Activated CD4-positive, alpha-beta T cell treated with anti-CD3 and anti-CD28 coated beads for 24 hours (primary cell): ENCODE measurements at places on chromosomes 2 and 18.
A peak's percentile ranks its signal among the peaks of the same experiment; 100 is the strongest.

DNA sequence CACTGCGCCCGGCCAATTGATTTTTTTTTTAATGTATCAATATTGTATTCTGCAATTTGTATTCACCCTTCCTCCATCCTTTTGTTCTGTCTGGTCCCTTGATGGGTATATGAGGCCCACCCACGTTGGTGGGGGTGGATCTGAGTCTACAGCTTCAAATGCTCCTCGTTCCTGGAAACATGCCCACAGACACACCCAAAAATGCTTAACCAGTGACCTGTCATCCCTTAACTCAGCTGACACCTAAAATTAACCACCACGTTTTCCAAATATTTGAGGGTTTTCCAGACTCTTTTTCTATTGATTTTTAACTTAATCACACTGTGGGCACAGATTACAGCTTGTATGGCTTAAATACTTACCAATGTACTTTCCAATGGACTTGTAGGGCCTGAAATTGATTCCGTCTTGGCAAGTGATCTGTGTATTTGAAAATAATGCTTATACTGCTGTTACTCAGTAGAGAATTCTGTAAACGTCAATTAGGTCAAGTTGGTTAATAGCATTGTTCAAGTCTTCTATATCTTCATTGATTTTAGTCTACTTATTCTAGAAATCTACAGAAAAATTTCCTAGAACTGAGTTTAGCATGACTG lies 34.4 kb upstream of the CYP27C1 start:
- no peak for DNase-seq

DNA sequence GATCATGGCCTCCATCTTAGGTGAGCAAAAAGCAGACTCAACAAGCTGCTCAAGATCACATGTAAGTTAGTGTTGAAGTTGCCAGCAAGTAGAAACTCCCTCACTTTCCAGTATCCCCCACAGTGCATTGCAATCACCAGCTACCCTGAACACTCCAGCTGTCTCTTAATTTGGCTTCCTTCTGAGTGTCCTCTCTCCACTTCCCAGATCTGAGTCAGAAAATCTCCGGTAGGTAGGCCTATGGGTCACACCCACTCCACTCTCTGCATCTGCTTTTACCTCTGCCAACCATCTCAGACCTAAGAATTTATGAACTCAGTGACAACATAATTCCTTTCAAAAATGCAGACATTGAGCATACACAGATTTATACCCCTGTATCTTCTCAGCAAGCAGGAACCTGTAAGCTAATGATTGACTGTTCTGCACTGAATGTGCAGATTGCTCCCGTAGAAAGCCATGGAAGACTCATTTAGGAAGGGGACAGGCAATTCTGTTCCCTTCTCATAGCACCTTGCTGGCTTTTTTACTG lies 656.9 kb downstream of the EPHA4 start:
- DNase-seq: no peak

DNA sequence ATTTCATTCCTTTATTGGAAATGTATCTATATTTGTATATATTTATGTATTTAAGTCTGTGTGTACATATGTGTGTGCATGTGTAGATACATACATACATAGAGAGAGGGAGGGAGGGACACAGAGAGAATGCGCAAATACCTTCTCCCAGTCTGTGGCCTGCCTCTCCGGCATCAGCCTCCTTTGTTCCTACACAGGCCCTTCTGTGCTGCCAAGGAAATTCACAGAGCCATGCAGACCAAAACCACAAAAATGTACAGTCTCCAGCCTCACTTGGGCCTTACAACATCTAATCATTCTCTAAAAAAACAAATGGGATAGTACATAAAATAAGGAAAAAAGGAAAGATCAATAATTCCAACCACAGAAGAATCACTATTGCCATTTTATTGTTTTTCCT lies 8.8 kb upstream of the CRACDL start:
- no peak for DNase-seq

- no peak for DNase-seq
Observed at GRCh38 chr2:126793885-126794613, 104.6 kb upstream of the TEX51 start.

- DNase-seq: no peak
Observed at GRCh38 chr2:27932396-27932795, 41.9 kb downstream of the BABAM2 start.

- no peak for DNase-seq
Observed at GRCh38 chr18:77201506-77201905, 48.1 kb upstream of the GALR1 start.

GRCh38 chr2:237352279-237352845 lies 61.6 kb downstream of the COL6A3 start:
- DNase-seq: no peak

GRCh38 chr2:46885376-46885775 lies 30.2 kb downstream of the MCFD2 start:
- DNase-seq: no peak

GRCh38 chr2:30239308-30239985 lies 8.1 kb downstream of the LBH start:
- peak; percentile 71 for DNase-seq

DNA sequence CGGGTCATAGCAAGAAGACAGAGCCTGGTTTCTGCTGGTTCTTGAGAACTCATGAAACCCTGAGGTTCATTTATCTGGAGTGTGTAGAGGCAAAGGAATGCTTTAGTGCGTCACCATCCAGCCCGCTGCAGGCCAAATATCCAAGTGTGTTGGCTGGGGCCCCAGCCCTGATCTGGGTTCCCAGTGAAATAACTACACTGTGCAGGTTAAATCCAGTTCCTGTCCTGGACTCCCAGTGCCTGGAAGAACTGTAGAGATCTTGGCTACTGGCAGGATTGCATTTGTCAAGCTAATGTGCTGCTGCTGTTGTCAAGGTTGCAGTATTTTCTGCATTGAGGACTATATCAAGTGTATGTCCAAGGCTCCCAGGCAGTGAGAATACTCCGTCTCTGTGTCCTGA lies 89.9 kb downstream of the MAPK4 start:
- no peak for DNase-seq

DNA sequence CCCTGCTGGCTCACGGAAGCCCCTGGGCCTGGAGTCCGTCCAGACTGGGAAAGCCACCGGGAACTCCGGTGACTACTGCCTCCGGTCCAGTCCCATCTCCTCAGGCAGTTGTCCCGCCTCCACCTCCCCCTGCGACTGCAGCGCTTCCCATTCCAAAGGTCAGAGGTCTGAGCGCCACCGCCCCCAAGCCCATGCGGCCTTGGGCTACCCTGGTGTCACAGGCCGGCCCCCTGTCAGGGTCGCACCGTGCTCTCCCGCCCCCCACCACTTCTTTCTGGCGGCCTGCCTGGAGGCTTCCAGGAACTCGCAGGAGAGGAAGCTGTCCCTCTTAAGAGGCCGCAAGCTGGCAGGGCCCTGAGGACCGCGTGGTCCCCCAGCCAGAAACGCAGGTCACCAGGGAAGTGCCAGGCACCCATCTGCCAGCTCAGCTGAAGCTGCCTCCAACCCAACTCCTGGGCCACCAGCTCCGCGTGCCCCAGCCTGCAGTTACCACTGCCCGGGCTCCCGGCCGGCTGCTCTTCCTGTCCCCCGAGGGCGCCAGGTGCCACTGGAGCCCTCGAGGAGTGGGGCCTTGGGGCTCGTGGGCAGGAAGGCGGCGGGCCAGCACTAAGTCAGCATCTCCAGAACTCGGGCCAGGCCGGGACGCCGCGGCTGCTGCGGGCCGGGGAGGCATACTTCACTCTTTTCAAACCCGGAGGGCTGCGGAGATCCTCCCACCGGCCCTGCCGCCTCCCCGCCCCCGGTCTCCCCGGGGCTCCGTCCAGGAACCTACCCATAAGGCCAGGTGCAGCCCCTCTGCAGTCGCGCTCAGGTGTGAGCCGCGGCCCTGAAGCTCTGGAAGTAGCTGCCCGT lies 83.3 kb upstream of the POMC start:
- DNase-seq: no peak

GRCh38 chr18:61597316-61597715 lies 264.1 kb downstream of the CDH20 start:
- no peak for DNase-seq

GRCh38 chr2:230896346-230897115 lies 28.5 kb downstream of the GPR55 start:
- DNase-seq: no peak

GRCh38 chr2:111007757-111008688 lies 112.7 kb upstream of the BCL2L11 start:
- DNase-seq: no peak

DNA sequence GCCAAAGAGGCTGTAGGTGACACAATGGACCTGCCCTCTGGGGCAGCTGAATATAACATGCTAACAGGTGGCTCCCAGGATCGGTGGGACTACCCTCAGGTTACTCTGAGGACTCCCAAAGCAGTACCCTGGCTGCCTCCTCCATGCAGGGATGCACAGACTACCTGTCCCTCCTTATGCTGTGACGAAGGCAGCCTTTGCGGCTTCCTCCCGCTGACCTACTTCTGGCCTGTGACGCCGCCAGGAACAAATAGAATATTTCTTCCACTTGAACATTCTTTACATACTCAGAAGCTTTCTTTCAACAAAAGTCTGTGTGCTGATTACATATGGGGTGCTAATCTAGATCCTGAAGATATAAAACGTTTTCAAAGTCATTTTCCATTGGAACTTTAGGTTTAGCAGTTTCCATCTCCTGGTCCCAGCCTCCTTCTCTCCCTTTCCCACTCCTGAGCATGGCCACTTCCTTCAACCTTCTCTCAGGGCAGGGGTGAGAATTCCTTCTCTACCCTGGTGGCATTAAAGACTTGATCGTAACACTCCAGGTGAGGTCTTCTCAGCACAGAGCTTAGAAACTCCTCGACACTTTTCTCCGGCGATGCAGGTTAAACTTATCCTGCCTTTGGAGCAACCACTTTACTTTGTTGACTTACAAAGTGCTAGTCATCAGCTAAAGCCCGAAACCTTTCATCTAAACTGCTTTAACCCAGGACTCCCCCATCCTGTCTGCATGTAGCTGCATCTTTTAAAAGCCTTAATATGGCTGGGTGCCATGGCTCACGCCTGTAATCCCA lies 58.9 kb upstream of the STK17B start:
- DNase-seq: no peak

DNA sequence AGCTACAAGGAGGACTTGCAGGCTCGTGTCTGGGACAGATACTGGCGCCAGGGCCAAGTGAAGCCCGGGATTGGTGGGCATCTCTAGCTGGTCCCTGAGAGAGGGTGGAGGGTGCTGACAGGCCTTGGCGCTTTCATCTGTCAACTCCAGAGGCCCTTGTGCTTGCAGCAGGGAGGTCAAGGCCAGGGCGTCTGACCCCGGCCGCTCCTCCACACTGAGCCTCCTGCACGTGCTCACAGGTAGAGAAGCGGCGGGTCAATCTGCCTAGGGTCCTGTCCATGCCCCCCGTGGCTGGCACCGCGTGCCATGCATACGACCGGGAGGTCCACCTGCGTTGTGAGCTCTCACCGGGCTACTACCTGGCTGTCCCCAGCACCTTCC lies 9.5 kb downstream of the CAPN10 start:
- no peak for DNase-seq

- no peak for DNase-seq
Observed at GRCh38 chr18:57845605-57846074, 42.5 kb upstream of the ATP8B1 start.

GRCh38 chr18:72391951-72392350 lies 152.2 kb downstream of the CBLN2 start:
- no peak for DNase-seq

- no peak for DNase-seq
Observed at GRCh38 chr2:122028371-122029100, 273.1 kb downstream of the TSN start.

GRCh38 chr2:52082646-52083045 lies 1050.7 kb upstream of the NRXN1 start:
- no peak for DNase-seq

DNA sequence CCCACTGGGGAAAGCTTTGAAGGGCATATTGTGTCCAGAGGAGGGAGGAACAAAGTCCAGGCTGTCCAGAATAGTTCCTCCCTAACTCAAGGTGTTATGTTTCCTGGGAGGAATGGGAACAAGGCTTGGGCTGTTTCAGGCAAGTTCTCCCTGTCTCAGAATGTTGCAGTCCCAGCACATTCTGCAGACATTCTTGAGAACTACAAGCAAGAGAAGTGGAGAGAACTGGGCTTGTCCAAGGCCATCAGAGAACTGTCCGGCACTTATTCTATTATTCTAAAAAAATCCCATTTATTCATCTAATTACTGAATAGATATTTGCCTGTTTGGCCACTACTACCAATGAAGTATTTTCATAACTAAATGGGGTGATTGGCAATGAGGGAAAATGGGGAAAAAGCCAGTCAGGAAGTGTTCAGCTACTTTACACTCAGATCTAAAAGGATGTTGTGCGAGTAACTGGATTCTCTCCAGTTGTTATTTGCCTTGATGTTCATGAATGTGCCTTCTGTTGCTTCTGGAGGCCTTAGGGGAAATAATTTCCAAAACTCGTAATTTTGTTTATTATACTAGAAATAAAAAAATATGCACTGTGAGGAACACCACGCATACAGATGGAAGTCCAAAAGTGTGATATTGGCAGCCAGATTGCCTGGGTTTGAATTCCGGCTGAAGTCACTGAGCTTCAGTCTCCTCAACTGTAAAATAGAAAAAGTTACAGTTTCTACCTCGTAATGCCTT lies 300.1 kb upstream of the RND3 start:
- DNase-seq: no peak

GRCh38 chr2:106147665-106148064 lies 46.4 kb downstream of the UXS1 start:
- no peak for DNase-seq

- no peak for DNase-seq
Observed at GRCh38 chr2:231489990-231490389, 25.7 kb upstream of the NCL start.

GRCh38 chr18:70288171-70288850 lies 534 bp upstream of the SOCS6 start:
- DNase-seq: no peak

- DNase-seq: no peak
Observed at GRCh38 chr2:96146881-96147592, 1.8 kb upstream of the DUSP2 start.

DNA sequence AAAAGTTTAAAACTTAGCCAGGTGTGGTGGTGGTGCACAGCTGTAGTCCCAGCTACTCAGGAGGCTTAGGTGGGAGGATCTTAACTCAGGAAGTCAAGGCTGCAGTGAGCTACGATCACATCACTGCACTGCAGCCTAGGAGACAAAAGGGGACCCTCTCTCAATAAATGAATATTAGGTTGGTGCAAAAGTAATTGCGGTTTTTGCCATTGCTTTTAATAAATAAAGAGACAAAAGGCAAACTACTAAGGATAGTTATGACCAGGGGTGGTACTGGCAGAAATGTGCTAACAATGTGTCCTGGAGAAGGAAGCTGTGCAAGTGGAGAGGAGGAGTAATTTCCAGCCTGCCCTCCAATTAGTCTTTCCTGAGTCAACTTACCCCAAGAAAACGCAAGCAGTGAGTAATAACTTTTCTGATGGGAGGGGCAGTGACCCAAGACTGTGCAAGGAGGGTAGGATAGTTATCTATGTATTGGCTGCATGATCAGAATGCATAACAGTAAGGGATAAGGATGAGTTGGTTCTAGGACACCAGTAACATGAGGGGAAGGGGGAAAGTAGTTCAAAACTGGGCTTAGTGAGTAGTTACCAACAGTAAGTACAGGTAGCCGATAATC lies 1.5 kb downstream of the EXOC6B start:
- no peak for DNase-seq
